Left renal pelvis (tissue), 4 donors: ENCODE measurements at places on chromosomes 6 and 20.

GRCh38 chr6:33417128-33417902, 592 bp downstream of the CUTA start:
- DNase-seq, result no peak

DNA sequence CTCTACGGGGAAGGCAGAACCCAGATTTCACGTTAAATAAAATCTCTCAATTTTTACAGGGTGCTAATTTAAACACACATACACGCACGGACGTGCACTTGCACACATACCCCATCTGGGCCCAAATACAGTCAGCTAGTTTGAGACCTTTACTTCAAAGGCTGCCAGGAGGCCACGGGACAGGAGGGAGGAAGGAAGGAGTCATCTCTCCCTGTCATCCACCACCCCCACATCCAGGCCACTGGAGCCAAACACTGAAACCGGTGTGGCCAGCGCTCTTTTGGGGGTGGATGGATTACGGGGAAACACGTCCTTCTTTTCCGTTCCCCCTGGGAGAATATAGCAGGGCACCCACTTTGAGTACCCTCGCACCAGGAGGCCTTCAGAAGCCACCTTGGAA, 60.1 kb downstream of the ZNF831 start:
- DNase-seq, result no peak

DNA sequence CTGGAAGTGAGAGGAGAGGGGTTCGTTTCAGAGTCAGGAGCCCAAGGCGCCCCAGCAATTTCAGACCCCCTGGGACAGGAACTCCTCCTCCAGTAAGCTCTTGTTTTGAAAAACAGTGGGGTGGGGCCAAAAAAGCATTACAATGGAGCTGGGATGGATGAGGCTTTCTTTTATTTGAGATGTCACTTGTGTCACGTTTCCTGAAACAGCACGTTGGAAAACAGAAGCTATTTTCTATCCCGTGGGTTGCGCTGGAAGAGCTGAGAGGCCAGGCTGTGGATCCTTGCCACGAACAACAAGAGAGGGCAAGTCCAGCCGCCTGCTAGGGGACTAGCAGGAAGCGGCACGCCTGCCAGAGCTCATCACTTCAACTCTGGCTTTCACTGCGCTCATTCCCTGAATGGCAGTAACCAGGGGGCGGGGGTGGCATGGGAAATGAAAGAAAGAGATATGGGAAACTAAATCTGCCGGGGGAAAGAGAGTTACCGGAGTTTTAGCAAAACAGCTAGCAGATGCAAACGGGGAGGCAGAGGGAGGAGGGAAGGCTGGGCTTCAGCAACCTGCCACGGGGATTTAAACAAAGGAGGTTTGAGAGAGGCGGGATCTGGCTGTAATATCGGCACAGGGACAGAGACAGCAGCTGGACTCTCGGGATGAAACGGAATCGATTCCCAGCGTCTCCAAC, 34.6 kb downstream of the GCNT2 start:
- DNase-seq, result no peak

DNA sequence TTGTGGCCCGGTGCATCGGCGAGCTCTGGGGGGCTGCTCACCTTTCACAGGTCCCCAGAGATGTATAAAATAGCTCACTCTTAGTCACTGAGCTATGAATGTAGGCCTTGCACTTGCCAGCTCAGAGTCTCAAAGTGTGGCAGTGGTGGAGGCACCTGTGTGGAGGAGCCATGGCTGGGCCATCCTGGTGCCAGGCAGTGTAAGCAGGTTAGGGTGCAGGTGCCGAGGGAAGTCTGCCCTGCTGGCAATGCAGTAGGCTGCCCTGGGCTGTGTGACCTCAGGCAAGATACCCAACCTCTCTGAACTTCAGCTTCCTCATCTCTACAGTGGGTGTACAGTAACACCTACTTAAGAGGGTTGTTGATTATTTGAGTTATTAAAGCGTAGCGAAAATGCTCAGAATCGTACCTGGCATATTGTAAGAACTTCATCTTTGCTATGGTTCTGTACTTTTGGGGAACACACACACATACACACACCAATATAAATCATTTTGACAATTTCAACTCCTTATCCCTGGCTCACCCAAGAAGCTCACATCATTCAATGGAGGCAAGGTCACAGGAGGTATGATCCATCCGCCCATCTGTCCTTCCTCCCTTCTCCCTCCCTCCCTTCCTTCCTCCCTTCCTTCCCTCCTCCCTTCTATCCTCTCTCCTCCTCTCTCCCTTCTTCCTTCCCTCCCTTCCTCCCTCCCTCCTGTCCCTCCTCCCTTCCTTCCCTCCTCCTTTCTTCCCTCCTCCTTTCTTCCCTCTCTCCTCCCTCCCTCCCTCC, 66.8 kb upstream of the STX16 start:
- DNase-seq, result no peak

DNA sequence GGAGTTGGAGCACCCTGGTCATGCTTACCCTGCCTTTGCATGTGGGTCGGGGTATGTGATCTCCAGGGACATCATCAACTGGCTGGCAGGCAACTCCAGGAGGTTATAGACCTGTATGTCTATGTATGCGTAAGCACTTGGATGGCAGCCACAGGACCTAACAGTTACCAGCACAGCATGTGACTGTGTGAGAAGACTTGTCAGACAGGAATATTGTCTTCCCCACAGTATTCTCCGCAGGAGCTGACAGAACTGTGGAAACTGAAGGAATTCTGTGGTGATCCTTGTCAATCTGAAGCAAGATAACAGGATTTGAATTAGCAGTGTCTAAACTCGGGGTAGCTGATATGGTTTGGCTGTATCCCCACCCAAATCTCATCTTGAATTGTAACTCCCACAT, 59.2 kb downstream of the TMEM244 start:
- DNase-seq, result no peak

DNA sequence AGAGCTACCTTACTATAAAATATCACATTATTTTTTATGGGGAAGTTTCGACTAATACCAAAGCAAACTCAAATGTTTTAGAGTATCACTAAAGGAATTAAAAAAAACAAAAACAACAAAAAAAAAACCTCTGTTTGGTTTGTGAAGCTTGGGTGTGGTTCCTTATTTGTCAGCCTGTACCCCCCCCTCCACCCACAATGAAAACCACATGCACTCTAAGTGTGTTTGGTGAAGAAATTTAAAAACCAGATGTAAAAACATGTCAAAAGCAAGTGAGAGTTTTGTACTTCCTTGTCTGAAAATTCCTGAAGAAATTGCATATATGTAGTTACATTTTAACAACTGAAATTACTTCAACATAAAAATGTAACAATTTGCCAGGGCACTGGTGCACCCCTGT, 3.1 kb downstream of the STK38 start:
- no peak for DNase-seq

GRCh38 chr6:75170691-75171560, 34.9 kb downstream of the COL12A1 start:
- no peak for DNase-seq

DNA sequence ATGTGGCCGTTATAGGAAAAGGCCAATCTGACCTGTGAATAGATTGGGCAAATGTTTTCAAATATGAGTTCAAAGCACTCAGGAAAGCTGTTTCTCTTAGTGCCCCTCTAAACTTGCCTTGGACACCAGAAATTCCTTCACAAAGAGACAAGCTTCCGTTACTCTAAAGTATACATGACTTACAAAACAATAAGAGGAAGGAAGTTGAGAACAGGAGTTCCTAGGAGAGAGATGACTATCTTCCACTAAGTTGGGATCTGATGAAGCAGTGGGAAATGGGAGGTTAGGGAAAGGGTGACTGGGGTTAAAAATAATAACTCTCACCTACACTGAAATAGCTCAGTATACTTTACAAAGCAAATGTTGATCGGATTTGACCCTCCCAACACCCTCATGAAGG, 50.0 kb downstream of the ISM1 start:
- DNase-seq, result no peak

DNA sequence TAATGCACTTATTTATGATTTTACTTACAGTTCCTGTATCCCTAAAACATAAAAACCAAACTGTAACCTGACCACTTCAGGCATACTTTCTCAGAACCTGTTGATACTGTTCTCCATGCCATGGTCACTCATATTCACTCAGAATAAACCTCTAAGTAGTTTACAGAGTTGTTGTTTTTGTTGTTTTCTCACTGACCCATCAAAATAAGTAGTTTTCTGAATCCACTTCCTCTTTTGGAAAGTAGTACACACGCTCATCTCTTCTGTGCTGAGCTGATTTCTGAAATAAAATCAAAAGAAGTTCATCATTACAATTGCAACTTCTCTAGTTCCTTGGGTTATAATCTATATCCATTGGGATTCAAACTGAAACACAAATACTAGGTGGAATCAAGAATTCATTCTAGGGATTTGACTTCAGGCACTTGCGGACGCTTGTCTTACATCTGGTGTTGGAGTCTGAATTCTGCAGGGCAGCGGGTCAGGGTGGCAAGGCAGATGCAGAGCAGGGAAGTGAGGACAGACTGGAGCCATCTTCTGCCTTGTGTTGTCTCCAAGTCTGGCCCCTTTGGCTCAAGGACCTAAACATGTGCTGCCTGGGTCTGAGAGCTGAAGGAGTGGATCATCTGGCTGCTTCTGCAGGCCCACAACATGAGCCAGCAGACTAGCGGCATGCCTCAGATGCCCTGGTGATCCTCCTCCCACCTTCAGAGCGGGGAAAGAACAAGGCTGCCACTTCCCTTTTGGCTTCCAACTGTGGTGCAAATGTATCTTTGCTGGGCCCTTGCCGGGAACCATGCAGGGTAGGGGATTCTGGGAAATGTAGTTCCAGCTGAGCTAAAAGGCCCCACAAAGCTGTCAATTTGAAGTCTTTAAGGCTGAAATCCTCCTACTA, 167.9 kb upstream of the MYLIP start:
- DNase-seq, result no peak

GRCh38 chr6:130975325-130975724, 87.7 kb downstream of the EPB41L2 start:
- no peak for DNase-seq

DNA sequence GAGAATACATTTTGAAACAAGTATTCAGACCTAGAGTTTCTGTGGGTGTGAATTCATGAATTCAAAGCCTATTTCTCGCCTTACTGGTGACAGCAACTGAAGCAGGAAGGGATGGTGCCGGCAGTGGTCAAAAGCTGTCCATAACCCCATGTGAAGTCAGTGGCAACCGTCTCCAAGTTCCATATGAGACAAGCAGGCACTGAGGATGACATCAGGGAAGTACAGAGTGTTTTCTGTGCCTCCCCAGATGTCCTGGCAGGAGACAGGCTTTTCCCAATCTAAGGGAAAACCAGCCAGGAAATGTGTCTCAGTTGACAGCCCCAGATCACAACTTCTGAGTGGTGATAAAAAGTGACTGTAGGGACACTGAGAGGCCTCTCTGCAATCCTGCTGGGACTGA, 66.6 kb downstream of the HIVEP2 start:
- no peak for DNase-seq

DNA sequence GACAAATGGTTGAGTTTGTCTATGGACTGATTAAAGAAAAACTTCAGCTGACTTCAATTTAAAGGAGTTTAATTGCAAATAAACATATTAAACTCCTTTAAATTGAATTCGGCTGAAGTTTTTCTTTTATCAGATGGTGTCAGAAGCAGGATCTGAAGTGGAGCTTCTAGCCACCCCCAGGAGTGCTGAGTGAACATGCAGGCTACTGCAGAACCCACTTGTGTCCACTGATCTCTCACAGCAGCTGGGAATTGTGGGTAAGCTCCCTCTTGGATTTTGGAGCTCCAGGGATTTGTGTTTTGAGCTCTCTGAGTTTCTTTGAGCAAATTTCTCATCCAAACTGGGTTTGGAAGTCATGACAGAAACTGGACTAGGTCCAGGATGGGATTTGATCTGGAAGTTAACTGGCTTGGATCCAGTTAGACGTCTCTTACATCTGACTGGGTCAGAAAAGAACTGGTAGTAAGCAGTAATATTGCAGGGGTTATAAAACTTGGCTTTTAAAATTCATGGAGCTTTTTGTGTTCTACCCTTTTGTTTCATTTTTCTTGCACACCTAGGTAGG, 95.8 kb upstream of the UST start:
- no peak for DNase-seq

GRCh38 chr6:36353411-36353915, 16.8 kb upstream of the BNIP5 start:
- no peak for DNase-seq

DNA sequence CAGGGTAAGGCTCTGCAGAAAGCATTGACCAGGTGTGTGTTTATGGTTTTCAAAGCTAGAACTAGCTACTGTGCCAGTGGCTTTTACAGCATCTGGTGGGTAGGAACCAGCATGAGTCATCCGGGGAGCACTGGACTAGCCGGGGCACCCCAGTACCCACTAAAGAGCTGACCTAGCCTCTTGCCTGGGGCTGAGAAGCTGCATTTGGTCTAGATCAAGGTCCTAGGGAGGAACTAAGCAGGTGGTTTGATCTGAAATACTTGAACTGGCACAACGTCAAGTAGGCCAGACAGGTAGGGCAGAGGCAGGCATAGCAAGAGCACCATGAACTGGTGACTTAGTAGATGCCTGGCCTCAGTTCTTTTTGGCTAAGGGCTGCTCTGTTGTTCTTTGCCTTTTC, 109.8 kb upstream of the PTPRK start:
- no peak for DNase-seq
